ENCODE measurements at places on chromosomes 12 and 14. TPM values are rescaled to one million over a fixed set of nuclear protein-coding genes. Genes with fewer than 3 reads are reported as not detected.
A peak's percentile ranks its signal among the peaks of the same experiment; 100 is the strongest.

The MUCL1 gene
- total RNA-seq: not detected

The NFYB gene
- 38.5 TPM for total RNA-seq

DNA sequence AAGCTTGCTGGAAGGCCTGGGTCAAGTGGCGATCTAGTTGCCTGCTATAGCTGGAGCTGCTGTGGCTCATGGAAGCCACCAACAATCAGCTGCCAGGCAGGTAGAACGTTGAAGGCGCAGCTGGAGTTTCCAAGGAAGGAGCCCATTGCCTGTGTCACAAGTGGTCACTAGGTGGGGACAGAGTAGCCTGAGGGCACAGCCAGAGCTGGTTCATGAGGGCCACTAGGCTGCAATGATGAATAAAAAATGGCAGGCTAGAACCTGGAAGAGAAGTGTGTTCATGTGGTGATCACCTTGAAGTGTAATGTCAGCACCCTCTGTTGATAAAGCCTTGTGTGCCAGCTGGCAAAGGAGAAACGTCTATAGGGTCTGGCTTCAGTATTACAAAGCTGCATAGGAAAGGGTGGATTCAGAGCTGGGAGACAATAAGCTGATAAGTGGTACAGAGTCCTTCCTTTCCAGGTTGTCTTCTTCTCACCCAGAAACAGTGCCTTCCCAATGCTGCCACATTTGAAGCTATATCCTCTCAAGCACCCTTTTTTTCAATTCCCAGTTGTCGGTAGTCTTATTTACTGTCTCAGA lies 165.8 kb downstream of the EMP1 start:
- peak; percentile 58 for DNase-seq

The BBOF1 gene
- total RNA-seq: 3.9 TPM

The LMO3 gene
- 10.6 TPM for total RNA-seq

The RDH12 gene
- total RNA-seq: not detected
